ENCODE measurements at places on chromosomes 11 and 22.

DNA sequence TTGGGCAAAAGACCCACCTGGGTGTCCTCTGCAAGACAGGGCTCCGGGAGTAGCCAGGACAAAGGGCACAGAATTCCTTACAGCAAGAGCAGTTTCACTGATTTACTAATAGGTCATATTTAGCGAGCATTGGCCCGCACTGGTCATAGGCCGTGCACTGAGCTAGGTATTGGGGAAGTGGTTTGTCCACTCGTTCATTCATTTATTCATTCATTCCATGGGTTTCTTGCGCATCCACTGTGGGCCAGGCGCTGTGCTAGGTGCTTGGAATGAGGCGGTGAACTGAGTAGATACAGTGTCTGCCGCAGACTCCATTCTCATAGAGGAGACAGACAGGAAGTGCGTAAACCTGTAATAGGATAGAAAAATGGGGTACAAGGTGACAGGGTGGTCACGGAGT, 13.2 kb upstream of the LINC01488 start:
- no peak for DNase-seq

DNA sequence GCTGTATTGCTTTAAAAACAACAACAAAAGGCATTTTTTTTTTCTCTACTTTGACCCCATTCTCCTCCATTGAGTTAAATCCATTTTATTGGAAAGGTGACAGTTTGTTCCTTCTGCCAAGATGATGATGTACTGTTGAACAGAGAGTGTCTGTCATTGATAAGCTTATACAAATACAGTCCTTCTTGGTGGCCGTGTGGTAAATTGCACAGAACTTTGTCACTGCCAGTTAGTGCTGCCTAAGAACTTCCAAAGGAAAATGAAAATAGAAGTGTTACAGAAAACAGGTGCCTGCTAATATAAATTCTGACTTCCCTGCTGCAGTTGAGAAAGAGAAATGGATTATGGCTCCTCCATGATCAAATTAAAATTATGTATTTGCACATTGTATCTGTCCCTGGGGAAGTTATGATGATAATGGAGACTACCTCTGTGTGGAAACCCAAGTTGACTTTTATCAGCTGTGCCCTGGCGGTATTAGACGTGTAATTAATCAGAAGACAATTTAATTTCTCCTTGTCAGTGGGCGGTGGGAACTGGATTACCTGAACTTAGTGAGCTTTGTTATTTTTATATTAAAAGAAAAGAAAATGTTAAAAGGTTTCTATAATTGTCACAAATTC, 546.7 kb downstream of the CNTN5 start:
- DNase-seq, result no peak

DNA sequence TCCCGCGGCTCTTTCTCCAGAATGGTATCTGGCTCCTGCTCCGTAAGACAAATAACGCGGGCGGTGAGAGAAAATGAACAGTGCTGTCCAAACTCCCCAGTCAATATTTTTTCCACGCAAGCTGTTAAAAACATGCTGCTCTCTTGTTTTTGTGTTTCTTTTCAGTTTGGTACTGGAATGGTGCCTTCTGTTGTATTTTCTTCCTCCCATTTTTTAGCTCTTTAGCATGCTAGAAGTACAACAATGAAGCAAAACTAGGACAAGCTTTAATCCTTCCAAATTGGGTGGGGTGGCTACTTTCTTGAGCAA, 599 bp upstream of the PPP2R1B start:
- DNase-seq, result no peak

DNA sequence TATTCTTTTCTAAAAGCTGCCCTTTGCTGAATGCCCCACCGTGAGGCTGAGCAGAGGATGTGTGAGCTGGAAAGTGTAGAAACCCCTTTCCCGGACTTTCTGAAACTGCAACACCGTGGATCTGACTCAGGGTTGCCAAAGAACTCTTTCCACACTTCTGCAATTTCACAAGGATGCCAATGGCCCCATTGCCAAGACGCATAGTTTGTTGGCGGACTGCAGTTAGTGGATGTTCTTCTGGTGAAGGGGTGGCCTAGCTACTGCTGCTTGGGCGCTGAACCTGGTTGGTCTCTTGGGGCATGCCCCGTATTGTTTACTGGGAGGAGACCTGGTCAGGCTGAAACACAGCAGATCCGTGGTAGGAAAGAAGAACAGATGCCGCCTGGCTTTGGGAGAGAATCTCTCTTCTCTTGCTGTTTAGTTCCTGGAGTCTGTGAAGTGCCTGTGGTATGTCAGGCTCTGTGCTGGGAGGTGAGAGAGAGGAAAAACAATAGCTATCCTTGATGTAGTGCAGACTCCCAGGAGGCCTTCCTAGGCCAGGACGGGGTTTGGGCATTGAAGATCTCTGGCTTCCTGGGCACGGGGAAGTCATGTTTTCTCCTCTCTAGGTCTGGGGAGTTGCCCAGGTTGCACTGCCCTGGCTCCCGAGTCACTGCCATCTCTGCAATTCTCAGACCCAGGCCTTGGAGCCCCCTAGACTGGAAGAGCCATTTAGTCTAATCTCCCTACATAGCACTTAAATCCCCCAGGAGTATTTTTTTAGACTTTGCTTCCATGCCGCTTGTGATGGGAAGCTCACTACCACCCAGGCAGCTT, 26.9 kb downstream of the CD82 start:
- peak; percentile 38 for DNase-seq

DNA sequence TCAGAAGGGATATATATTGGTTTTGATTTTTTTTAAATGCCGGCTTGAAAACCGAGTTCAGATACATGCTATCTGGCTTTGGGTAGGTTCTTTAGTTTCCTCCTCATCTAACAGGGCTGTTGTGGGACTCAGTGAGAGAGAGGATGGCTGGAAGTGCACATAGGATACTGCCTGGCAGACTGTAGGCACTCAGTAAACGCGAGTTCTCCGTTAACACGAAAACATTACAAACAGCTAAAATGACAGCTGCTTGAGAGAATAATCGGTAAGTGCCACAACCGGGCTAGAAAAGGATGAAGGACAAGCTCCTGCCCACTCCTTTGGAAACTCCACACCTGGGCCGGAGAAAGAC, 369 bp downstream of the XRRA1 start:
- peak; percentile 48 for DNase-seq

DNA sequence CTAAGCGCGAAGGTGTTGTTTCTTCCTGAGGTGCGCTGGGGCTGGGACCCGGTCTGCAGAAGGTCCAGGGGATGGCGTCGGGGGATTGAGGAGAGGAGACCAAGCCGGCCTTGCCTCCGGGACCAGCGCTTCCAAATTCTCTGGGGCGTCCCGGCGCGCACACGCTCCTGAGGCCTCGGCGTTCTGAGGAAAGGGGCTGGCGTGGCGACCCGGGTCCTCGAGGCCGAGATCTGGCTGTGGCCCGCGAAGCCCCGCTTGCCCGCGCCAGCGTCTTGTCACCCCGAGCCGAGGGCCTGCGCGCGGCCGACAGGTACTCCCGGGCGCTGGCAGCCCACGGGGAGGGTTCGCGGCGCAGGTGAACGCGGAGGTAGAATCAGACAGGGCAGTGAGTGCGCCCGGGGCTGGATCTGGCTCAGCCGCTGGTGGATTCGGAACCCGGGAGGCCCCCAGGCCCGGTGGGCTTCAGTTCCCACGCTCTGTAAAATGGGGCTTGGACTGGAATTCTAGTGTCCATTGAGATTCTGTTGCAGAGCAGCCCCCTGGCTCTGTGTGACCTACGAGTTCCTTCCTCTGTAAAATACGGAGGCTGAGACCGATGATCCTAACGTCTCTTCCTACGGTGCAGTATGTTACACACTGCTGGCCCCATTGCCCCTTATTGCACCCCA, 14.7 kb downstream of the SSH3 start:
- DNase-seq, result no peak

Measured in NB4 (cell line).